Brain pericyte (primary cell): ENCODE measurements at places on chromosomes 6 and 20.

DNA sequence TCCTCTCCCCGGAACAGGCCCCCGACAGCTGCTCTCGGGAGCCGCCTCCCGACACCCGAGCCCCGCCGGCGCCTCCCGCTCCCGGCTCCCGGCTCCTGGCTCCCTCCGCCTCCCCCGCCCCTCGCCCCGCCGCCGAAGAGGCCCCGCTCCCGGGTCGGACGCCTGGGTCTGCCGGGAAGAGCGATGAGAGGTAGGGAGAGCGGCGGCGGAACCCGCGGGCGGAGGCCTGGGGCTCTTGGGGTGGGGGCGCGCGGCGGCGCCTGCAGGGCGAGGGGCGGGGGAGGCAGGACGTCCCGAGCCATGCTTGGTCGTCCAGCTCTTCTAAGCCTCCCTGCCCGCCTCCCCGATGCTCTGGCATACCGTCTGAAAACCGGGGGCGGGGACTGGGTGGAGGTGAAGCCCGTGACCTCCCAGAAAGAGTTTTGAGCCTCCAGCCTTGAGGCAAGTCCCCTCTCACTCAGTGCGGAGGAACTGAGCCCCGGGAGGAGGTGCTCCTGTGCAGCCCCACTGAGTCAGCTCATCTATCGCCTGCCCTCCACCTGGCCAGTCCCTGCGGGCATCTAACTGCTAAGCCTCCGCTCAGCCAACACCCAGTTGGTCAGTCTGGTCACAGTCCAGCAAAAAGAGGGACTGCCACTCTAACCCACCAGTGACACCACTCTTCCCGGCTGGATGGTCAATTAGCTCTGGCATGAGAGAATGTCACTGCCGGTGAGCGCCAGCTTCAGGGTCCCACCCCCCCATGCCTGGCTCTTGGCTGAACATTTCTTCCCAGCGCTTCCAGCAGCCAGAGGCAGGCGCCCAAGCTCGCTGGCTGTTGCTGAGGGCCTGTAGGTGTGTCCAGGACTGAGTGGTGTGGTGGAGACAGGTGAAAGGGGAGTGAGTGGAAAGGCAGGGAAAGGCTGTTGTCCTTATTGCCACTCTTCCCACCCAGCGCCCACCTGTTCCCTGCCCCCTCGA, 482 bp downstream of the DDR1 start:
- DNase-seq: no peak

- DNase-seq: no peak
Observed at GRCh38 chr6:36725581-36725980, 28.0 kb downstream of the RAB44 start.

- peak; percentile 42 for DNase-seq
Observed at GRCh38 chr6:3585320-3585935, 128.6 kb upstream of the SLC22A23 start.

DNA sequence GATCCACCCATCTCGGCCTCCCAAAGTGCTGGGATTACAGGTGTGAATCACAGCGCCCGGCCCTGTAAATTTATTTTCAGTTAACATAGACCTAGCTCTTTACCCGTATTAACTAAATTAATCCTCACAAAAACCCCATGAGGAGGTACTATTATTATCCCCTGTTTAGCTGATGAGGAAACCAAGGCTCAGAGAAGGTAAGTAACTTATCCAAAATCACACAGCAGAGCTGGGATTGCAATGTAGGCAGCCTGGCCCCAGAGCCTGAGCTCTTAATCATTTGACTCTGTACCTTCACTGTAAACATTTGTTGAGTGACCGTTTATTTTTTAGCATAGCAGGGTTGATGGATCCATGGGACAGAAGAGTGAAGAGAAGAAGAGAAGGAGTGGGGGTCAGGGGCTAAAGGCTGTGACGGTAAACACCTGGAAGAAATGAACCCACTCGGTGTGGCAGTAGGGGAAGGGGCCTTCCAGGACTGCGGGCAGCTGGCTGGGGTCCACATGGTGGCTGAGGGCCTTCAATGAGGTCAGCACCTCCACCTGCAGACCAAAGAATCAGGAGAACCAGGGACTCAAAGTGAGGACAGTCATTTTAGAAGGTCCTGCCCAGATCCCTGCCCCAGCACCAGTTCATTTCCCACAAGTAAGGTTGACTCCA, 35.2 kb downstream of the KIAA1755 start:
- no peak for DNase-seq

DNA sequence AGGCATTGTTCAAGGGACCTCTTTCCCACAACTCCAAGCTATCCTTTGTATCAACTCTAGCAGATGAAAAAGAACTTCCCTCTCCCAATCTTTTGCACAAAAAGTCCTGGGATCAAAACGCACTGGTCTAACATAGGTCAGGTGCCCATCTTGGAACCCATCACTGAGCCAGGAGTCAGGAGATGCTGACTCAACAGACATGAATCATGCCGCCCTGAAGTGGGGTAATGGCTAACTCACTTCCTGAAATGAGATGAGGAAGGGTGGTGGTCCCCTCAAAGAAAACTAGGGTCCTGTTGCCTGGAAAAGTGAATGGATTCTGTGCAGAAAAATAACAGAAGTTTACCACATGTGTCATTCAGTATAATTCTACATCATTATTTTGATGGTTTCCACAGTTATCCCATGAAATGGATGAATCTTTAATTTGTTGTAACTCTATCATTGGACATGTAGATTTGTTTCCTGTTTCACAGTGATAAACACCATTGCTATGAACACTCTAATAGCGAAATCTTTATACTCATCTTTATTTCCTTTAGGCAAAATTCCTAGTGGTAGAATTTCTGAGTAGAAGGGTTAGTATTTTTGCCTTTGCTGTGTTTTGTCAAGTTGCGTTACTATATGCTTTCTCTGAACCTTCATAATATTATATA, 151.3 kb downstream of the SLC16A10 start:
- no peak for DNase-seq

DNA sequence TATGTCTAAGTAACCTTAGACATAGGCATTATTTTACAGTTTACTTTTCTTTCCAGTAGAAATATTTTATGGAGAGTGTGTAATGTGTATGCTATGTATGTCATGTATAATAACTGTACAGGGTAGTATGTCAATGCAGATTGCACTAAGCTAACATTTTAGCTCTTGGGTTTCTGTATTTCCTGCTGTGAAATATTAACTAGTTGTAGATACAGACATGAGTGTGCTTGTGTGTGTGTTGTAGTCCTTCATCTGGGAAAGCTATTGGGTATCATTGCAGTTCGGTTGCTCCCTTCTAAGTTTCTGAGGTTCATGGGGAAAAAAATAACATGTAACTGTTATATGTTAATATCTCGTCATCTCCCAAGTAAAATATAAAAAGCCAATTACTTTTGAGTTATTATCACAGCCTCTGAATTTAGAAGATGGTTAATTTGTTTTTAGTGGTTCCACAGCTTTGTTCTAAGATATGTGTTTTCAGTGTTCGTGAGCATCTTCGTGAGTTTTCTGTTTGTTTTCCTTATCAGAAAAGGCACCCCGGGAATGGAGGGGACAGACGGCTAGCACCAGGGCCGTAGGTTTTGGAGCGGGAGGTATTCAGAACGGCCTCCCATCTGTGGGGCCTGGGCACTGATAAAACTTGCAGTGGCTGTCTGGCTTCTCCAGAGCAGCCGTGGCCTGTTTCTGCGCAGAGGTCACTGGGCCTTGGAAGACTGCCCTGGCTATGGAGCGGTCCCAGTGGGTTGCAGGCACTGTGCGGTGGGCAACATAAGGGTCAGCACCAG, 215.0 kb downstream of the ARID1B start:
- no peak for DNase-seq

GRCh38 chr6:26021350-26022131, 58.9 kb downstream of the TRIM38 start:
- DNase-seq: peak; percentile 72

- no peak for DNase-seq
Observed at GRCh38 chr20:16537918-16538317, 35.3 kb downstream of the KIF16B start.

DNA sequence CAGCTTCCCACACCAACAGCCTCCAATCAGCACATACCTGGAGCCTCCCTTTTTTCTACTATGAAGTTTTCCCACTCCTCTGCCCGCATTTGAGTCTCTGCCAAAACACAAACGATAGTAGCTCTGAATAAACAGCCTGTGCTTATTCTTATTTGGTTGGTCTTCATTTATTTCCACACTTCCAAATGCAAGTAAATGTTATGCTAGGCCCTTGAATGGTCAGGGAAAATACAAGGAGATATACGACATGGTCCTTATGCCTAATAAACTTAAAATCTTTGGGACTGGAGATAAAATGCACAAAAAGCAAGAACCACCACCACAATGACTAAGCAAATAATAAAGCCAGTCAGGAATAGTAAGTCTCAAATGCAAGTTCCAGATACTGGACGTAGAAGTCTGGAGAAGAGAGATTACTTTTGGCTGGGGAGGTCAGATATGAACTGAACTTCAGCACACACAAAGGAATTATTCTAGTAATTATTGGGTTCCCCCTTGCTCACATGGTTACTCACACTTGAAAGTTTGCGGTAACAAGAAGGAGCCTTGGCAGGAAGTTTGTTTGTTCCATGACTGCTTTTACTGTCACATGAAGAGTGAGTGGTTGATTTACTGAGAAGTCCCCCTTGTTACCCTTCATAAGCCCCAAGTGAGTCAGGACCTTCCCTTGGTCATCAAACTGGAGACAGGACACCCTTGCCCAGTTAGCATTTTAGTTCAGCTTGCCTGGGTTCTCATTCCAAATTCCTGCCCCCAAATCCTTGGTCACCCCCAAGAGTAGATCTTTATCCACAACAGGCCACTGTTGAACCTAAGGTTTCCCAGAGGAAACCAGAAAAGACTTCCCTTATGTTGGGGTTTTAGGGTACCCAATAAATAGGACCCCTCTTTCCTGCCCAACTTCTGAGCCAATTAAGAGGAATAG, 511.2 kb upstream of the JARID2 start:
- no peak for DNase-seq

GRCh38 chr6:83151114-83151513, 42.0 kb downstream of the PGM3 start:
- DNase-seq: no peak

GRCh38 chr6:33428966-33429749, 9.3 kb downstream of the SYNGAP1 start:
- no peak for DNase-seq

GRCh38 chr6:132132924-132133639, 181.9 kb upstream of the CCN2 start:
- no peak for DNase-seq

- no peak for DNase-seq
Observed at GRCh38 chr6:56346958-56347357, 99.6 kb upstream of the COL21A1 start.

- no peak for DNase-seq
Observed at GRCh38 chr6:66496659-66497058, 789.6 kb upstream of the EYS start.

- DNase-seq: no peak
Observed at GRCh38 chr6:157079771-157080170, 243.5 kb downstream of the TMEM242 start.

DNA sequence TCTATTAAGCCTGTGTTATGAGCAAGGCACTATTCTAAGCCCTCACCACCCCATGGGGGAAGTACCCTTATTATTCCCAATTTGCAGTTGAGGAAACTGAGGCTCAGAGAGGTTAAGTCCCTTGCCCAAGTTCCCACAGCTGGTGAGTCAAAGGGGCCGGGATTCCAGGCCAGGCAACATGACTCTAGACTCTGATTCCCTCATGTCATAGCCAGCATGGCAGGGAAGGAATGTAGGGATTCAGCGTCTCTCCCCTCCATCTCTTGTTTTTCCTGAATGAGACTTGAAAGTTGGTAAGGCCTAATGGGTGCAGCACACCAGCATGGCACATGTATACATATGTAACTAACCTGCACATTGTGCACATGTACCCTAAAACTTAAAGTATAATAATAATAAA, 6.7 kb downstream of the C6orf132 start:
- no peak for DNase-seq

DNA sequence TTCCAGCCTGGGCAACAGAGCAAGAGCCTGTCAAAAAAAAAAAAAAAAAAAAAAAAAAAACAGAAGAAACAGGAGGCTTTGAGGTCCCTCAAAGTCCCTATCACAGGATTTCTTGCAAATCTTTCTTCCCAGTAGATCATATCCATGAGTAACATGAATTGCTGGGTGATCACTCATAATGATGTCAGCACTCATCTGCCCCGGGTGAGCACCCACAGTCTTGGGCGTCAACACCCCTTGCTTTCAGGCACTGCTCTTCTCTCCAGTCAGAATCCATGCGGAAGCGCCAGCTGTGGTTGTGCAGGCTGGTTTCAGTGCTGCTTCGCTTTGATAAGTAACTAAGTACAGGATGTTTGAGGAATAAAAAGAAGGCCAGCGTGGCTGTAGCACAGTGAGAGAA, 40.2 kb upstream of the INSM1 start:
- DNase-seq: no peak

DNA sequence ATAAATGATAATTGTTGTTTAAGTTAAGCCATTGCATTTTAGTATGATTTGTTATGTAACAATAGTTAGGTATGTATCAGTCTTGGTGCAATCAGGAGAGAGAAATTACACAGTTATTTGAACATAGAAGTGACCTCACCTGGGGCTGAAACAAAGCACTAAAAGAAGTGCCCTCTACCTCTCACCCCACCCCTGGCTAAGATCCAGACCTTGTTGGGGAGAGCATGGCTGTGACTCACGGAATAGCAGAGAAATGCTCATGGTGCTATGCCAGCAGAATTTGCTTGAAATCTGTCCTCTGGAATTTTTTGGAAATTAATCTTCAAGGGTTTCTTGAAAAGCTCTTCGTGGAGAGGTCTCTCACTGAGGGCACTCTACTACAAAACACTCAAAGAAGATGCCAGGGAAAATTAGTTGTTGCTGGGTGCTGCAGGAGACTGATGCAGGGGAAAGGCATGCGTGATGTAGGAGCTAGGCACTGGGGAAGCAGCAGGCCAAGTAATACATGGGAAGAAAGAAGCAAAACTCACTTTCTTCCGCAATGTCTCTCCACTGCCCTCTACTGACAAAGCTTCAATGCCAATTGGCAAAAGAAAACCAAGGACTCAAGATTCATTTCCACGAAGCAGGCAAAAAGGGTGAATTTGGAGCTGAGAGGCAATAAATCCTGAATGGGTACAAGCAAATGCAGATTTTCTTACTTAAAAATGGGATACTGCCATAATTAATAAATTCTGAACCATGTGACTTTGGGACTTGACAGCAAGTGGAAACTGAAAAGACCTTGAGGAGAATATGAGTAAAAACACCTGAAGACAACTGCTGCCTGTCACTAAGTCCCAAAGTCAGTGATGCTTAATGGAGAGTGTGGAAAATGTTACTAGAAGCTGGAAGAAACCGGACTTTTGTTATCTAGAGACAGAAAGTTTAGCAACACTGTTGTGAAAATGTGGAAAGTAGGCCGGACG, 136.3 kb upstream of the ZNF184 start:
- no peak for DNase-seq
